NCI-H1436 treated with DMSO at 0.1 percent for 48 hours (cell line): ENCODE measurements at places on chromosomes 2 and 18.

DNA sequence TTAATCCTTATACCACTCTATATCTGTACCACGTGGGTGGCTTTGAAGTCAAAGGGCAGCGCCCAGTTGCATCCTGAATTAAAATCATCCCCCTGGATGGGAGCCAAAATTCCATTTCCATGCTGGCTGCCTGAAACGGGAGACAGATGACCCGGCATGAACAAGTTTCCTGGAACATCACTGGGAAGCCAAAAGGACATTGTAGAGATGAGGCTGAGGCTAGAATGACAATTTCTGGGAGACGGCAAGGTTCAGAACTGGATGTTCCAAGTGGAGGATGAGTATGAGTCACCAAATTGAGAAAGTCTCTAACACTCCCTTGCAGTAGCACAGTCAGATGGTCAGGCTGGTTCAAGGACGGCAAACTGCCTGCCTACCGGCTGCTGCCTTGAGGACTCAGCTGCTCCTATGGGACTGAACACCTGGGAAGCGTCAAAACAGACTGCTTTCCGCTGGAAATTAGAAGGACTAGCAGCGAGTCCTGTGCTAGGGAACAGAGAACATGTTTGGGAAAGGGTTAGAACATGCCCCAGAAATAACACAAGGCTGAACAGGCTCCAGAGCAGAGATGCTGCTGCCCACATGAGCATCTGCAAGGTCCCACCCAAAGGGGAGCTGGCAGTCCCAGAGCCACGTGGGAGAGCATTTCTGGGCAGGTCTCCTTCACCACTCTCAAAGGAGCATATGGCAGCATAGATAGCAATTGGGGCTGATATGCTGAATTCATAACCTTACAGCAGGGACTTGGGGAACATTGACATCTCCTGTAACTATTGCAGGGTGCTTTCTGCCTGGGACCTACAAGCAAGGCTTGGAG is 32.0 kb downstream of the YPEL5 start:
- DNase-seq: no peak

GRCh38 chr2:119149611-119150010 is 8.9 kb downstream of the C1QL2 start:
- no peak for DNase-seq

DNA sequence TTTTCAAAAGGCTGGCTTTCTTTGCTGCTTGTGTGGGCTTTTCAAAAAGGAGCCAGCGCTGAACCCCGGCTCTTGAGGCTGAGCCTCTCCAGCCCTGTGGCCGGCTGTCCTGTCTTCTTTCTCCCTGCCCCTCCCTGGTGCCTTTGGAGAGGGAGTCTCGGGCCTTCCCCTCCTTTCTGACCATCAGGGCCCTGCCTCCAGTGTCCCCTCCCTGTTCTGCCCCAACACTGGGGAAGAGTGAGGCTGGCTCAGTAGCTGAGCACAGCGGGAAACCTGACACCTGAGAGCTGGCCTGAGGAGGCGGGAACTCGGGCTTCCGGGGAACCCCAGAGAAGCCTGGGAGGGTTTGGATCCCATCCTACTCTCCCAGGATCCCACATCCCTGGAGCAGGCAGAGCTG is 232.1 kb downstream of the LOXHD1 start:
- DNase-seq: no peak

DNA sequence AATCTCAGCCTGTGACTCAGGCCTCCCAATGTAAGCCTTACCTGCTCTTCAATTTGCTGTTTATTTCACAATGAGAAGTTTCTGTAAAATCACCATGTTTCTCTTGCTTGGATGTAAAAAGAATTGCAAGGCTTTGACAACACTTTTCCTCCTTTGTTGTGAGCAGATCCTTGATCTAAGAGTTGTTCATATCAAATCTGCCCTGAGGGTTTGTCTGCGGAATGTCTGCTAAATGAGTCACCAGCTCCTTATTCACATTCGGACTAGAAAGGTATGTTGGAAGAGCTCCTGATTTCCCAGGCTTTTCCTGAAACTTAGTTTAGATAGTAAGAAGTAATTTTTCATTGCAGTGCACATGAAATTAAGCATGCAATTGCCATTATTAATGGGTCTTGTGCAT is 268.2 kb upstream of the TCF4 start:
- DNase-seq: no peak

- DNase-seq: no peak
Measured at GRCh38 chr2:62529758-62530157, 23.8 kb upstream of the TMEM17 start.

GRCh38 chr2:97999536-97999935 is 3.8 kb upstream of the TMEM131 start:
- DNase-seq: no peak

DNA sequence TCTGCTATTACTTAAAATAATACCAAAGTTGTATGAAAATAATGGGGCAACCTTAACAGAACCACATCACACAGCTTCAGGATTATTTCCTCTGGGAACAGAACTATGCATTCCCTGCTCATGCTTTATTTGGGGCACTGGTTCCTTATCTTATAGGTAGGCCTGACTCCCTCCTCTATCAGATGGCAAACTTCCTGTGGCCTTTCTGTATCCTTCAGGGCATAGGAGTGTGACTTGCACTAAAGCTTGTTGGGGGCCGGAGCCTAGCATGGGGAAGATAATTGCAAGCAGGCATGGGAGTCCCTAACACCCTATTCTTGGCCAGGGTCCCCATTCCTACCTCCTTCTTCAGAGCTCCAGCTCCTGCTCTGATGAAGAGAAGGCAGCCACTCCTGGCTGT is 167.2 kb upstream of the SERTAD2 start:
- no peak for DNase-seq

DNA sequence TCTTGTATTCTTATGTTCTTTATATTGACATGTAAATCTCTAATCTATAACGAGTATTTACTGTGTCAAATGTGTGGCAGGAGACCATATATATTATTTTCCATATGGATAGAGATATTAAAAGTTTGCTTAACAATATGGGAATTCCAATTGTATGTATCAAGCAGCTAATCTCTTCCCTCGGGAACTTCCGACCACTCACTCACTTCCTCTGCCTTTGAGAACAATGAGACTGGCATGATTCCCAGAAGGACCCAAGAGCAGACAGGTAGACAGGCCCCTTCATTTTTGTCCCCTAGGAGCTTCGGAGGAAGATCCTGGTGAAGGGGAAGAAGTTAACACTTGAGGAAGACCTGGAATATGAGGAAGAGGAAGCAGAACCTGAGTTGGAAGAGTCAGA is 24.1 kb downstream of the PLCD4 start:
- no peak for DNase-seq

GRCh38 chr2:125364984-125365265 is 1291.0 kb upstream of the GYPC start:
- DNase-seq: no peak

DNA sequence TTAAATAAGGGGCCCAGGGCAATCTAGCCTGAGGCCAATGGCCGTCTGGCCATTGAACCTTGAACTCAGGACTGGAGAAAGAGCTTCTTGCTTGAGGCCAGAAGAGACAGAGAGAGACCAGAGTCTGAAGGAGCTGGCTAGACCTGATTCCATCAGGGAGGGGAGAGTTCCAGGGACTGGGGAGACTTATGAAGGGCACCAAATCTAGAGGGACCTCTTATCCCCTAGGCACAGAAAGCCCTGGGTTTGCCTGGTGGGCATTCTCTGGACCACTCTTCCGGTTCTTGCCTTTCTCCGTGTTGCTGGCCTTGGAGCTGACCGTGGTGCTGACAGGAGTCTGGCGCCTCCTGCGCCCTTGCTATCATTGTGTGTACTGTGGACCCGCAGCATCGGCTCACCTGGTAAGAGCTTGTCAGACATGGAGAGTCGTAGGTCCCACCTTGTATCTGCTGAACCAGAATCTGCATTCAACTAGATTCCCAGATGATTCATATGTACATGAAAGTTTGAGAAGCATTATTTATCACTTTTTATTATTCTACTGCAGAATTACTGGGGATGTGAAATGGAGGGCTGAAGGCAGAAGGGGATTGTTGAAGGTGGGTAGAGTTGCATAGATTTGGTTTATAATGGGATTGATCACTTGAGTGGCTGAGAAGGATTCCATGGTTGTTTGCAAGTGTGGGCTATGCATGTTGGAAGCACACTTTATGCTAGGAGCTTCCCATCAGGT is 4.3 kb upstream of the TRPM8 start:
- no peak for DNase-seq

DNA sequence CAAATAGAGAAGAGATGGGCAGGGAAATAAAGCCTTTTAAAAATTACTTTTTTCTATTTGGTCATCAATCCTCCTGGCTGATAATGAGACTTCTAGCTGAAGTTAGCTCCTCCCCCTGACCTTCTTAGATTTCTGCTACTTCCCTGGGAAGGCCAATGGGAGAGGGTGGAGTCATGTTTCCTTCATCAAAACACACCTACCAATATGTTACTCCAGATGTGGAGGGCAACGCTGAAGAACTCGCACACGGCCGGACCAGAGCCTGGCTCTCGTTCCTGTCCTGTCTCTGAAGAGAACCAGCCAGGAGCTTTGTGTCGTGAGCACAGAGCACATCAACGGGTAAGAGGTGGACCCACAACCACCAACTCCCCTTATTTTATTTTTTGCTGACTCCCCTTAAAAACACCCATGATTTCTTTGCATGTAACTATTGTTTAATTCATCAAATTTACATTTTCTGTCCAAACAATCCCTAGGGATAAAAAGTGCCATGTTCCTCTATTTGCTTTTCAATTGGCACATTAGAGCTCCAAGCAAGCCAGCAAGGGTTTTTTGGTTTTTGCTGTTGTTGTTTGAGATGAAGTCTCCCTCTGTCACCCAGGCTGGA is 94.9 kb downstream of the ADD2 start:
- DNase-seq: no peak

GRCh38 chr2:96977631-96978195 is 8.7 kb downstream of the FAM178B start:
- no peak for DNase-seq
